ENCODE measurements at places on chromosomes 6 and 20. TPM values are rescaled to one million over a fixed set of nuclear protein-coding genes. Genes with fewer than 3 reads are reported as not detected.
A peak's percentile ranks its signal among the peaks of the same experiment; 100 is the strongest.

- no peak for DNase-seq
Observed at GRCh38 chr6:32662099-32662498, 4.4 kb downstream of the HLA-DQB1 start.

DNA sequence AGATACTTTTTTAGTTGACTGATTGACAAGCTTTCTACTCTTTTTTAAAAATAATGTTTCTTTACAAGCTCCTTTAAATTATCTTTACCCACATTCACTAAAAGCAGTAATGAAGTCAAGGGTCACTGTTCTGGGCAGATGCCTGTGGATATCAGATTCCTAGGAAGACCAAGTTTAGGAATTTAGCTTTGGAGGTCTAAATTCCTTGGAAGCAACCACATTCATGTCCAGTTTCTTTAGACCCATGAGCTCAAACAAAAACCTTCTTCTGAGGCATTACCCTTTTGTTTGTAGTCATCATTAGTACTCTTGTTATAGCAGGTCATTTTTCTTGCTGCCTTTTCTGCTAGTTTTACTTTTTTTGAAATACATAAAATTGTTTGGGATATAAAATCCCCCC lies 462.9 kb upstream of the JAG1 start:
- DNase-seq, result no peak

- DNase-seq, result no peak
Observed at GRCh38 chr6:116008470-116009243, 52.0 kb downstream of the FRK start.

- no peak for DNase-seq
Observed at GRCh38 chr6:145204301-145204700, 531.0 kb downstream of the EPM2A start.

DNA sequence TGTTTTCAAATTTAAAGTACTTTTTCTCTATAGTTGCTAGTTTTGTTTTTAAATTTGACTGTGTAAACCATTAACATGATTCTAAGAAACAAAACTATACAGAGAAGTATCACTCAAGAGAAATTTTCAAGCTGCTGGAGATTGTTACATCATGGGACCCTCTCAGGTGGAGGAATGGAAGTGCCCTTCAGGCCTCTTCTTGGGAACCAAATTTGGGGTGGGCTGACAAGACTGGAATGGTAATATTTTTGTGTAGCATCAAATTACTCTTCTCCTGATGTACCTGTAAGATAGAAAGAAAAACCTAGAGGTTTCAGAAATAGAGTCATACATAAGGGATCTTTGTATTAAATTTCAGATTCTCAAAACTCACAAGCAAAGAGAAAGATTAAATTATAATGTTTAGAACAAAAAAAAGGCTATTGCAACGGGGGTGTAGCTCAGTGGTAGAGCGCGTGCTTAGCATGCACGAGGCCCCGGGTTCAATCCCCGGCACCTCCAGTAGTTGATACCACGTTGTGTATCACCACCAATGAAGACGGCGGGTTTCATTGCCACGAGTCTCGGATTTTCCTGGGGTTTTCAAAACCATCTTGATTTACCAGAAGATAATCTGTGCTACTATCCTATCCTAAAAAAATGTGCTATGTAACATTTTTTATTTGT lies 193.7 kb downstream of the GPX5 start:
- DNase-seq, result no peak

DNA sequence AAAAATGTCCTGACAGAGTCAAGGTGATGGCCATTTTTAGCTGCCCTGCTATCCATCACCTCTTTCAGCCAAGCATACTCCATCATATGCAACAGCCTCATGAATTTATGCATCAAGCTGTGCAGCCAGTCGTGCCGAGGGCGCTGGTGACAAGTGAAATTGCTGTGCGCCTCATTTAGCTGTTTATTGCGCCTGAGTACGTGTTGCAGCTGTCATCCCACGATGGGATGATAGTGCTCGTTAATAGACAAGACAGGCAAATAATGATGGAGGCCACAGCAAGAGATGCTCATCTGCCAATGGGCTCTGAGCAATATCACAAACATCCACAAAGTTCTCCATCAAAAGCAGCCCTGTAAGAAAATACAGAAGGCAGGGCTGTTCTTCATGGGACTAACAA lies 562.3 kb upstream of the POU3F2 start:
- no peak for DNase-seq

DNA sequence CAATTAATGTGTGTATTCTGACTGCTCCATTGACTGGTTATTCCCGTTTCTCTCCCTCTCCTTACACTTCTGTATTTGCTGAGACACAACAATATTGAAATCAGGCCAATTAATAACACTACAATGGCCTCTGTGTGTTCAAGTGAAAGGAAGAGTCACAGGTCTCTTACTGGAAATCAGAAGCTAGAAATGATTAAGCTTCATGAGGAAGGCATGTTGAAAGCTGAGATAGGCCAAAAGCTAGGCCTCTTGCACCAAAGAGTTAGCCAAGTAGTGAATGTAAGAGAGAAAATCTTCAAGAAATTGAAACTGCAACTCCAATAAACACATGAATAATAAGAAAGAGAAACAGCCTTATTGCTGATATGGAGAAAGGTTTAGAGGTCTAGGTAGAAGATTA lies 489.5 kb upstream of the CITED2 start:
- no peak for DNase-seq

The AVP gene
- total RNA-seq, result not detected

- DNase-seq, result peak; percentile 14
Observed at GRCh38 chr6:35209081-35209480, 4.7 kb upstream of the SCUBE3 start.

The SOX18 gene
- 2.1 TPM for total RNA-seq

GRCh38 chr6:168007592-168008338 lies 10.3 kb downstream of the KIF25 start:
- DNase-seq, result no peak

- DNase-seq, result no peak
Observed at GRCh38 chr6:124882579-124883393, 79.5 kb upstream of the RNF217 start.

The FAM184A gene
- total RNA-seq, result 0.56 TPM

- no peak for DNase-seq
Observed at GRCh38 chr6:37558168-37558567, 58.5 kb upstream of the CCDC167 start.

- no peak for DNase-seq
Observed at GRCh38 chr6:141248021-141248799, 884.5 kb upstream of the GJE1 start.

The ANGPT4 gene
- not detected for total RNA-seq

- no peak for DNase-seq
Observed at GRCh38 chr20:20134941-20135575, 82.7 kb downstream of the CFAP61 start.

The CLPSL2 gene
- not detected for total RNA-seq

DNA sequence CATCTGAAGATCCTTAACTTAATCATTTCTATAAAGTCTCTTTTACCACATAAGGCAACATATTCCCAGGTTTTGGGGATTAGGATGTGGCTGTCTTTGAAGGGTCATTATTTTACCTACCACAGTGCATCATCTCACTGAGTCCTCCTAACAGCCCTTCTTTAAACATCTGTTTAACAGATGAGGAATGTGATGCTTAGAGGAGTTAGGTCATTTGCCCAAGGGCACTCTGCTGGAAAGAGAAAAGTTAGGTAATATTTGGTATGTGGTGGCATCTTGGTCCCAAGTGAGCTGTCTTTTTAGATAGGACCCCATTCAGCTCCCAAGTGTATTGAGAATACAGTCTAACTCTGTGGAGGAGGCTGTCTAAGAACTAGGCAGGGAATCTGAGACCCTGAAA lies 11.0 kb downstream of the MMP24 start:
- no peak for DNase-seq

The DDO gene
- total RNA-seq, result not detected

GRCh38 chr6:163405412-163406309 lies 8.9 kb upstream of the QKI start:
- DNase-seq, result no peak

DNA sequence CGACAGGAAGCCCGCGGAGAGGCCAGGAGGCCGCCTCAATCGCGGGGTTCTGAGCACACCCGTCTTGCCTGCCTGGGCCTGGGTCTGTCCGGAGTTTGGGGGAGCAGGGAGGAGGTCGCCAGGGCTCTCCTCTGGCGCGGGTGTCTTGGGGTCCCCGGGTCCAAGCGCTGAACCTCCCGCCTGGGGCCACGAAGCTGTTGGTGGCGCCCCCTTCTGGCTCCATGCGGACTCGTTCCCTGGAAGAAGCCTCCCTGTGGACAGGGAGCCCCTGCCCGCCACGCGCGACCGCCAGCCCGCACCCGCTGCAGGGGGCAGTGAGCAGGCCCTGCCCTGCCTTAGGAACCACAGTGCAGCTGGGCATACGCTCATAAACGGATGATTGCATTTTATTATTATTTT lies 44.7 kb downstream of the MCUR1 start:
- DNase-seq, result no peak

- DNase-seq, result no peak
Observed at GRCh38 chr20:46458866-46459750, 52.7 kb upstream of the ELMO2 start.

The CCM2L gene
- total RNA-seq, result not detected

DNA sequence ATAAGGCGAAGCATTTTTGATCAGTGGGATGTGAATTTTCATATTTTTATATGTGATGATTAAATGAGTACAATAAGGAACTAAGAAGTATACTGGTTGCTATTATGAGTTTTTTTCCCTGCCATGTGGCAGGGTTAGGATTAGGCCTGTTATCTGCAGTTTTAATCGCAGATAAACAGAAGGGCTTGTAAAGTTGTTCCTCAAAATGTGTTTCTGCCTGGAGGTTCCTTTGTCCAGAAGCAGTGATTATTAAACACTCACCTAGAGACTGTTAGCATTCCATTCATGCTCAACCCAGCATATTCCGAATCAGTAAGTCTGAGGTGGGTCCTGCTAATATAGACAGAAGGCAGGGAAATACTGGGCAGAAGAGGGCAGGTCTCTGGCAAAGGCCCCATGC lies 316.0 kb downstream of the CLIC5 start:
- no peak for DNase-seq
